ENCODE measurements at places on chromosomes 11 and 22.

DNA sequence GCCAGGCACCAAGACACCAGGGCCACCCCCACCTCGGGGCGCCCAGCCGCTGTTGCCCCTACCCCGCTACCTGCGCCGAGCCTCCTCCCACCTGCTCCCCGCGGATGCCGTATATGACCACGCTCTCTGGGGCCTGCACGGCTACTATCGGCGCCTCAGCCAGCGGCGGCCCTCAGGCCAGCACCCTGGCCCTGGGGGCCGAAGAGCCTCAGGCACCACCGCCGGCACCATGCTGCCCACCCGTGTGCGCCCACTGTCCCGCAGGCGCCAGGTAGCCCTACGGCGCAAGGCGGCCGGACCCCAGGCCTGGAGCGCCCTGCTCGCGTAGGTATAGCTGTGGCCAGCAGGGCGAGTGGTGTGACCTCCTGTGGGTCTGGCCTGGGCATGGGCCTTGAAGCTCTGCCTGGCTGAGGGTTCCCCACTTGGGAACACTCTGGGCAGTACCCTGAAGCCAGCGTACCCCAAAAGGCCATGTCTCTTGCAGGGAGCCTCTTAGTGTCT lies 14.8 kb upstream of the MDK start:
- no peak for ATAC-seq

DNA sequence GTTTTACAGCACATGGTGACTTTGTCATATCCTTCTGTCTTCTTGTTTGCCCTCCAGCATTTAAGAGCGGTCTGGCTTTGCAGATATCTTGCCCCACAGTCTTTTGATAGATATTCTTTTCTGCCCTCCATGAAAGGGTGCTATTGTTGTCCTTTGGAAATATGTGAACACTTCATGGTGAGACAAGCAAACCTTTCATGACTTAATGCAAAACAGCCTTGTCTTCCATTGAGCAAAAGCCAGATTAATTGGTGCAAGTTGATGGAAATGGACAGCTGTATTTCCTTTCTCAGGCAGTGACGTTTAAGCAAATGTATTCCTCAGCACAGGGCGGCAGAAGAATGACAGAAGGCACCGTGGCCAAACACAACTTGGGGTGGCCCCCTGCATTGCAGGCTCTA lies 4.4 kb downstream of the DCPS start:
- no peak for ATAC-seq

- ATAC-seq, result no peak
Observed at GRCh38 chr22:50670513-50670912, 2.1 kb upstream of the SHANK3 start.

- no peak for ATAC-seq
Observed at GRCh38 chr11:35142481-35143075, 3.6 kb downstream of the CD44 start.

GRCh38 chr11:90428836-90429235 lies 206.0 kb upstream of the CHORDC1 start:
- no peak for ATAC-seq

GRCh38 chr22:27461470-27461869 lies 340.1 kb downstream of the MN1 start:
- no peak for ATAC-seq

- no peak for ATAC-seq
Observed at GRCh38 chr11:62400760-62401159, 18.1 kb upstream of the SCGB1A1 start.

GRCh38 chr11:47415949-47416472 lies 7.6 kb downstream of the SLC39A13 start:
- no peak for ATAC-seq

GRCh38 chr22:41327124-41327523 lies 25.8 kb downstream of the ZC3H7B start:
- ATAC-seq, result no peak

DNA sequence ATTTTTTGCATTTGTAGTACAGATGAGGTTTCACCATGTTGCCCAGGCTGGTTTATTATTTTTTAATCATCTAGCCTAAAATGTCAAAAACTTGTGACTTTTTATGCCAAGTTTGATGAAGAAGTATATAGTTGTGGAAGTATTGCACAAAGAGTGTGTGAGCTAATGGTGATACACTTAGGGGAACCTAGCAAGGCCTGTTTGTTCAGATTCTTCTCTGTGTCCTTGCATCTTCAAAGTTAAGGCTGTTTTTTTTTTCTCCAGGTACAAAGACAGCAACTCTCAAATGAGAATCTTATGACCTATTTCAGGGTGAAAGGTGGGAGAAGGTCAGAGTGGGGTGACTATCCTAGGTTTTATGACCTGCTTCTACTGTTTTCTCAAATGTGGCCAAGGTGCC lies 7.3 kb downstream of the SLCO2B1 start:
- no peak for ATAC-seq

- no peak for ATAC-seq
Observed at GRCh38 chr11:119728211-119728626, 781 bp downstream of the NECTIN1 start.
